ENCODE measurements at places on chromosomes 6 and 20. TPM values are rescaled to one million over a fixed set of nuclear protein-coding genes. Genes with fewer than 3 reads are reported as not detected.

DNA sequence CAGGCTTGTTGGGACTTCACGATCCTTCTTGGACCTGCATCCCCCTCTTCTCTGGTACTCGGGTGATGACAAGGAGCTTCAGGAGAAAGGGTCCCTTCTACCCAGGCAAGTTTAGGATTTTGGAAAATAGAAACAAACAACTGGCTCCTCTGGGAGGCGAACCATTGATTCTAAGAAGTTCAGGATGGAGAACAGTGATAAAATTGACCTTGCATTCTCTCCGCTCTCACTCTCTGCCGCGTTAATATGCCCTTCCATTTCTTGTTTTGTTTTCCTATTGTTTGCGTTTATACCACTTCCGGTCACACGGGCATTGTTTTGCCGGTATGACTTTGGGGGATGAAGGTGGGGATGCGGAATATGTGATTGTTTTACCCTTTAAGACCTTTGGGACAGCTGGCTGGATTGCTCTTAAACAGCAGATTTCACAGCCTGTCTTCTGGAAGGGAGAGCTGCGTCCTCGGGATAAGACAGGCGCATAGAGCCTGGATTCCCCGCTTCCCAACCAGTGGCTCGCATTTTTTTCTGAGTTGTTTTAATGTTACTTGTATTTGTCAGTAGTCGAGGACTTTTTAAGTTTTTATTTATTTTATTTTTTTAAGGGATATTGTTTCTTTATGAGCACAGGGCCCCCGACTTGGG lies 144.3 kb upstream of the ZNF184 start:
- no peaks in the 10 kb centered on the region for H3K36me3 ChIP-seq
- no peak overlapping the region for H3K27ac ChIP-seq
- H3K4me1 ChIP-seq: no peaks in the 10 kb centered on the region

DNA sequence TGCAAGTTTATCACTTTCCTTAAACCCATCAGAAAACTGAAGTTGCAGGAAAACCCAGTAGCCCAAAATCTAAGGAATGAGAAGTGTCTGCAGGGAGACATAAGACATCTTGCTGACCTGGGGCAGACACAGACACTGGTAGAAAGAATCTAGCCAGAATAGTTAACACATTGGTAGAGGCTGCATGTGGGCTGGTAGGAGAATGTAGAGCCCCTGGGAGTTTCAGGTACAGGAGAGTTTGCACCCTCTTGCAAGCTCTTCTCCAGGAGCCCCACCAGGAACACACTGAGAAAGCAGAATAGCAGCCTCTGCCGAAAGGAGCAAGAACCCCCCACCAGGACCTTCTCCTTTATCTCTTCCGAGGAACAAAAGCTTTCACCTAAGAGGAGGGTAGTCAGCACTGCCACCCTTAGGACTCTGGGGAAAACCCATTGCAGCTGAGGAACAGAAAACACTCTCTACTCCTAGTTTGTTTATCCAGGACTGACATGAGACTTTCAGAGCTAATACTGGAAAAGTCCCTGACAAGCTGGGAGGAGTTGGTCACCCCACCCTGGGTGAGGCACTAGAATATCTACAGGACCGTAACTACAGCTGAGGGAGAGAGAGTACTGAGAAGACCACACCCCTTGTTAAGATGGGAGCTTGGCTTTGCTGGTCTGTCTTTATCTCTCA lies 10.5 kb upstream of the OGFRL1 start:
- no peaks in the 10 kb centered on the region for H3K4me1 ChIP-seq
- H3K27ac ChIP-seq: no peak overlapping the region
- no peaks in the 10 kb centered on the region for H3K36me3 ChIP-seq
- no peak overlapping the region for H3K4me3 ChIP-seq
- no peak for DNase-seq

ADGRF5 gene
- 5.5 TPM for polyA plus RNA-seq

COMMD7 gene
- polyA plus RNA-seq: 24.2 TPM

GRCh38 chr6:153099636-153100035 lies 31.4 kb downstream of the RGS17 start:
- no peaks in the 10 kb centered on the region for H3K4me1 ChIP-seq
- no peaks in the 10 kb centered on the region for H3K36me3 ChIP-seq
- no peak for DNase-seq
- no peak overlapping the region for H3K4me3 ChIP-seq

GRCh38 chr6:43271103-43271815 lies 26.8 kb upstream of the SLC22A7 start:
- H3K4me1 ChIP-seq: peaks cover 16% of the 10 kb centered on the region
- no peaks in the 10 kb centered on the region for H3K27me3 ChIP-seq
- no peak overlapping the region for H3K4me3 ChIP-seq
- H3K36me3 ChIP-seq: no peaks in the 10 kb centered on the region

DNA sequence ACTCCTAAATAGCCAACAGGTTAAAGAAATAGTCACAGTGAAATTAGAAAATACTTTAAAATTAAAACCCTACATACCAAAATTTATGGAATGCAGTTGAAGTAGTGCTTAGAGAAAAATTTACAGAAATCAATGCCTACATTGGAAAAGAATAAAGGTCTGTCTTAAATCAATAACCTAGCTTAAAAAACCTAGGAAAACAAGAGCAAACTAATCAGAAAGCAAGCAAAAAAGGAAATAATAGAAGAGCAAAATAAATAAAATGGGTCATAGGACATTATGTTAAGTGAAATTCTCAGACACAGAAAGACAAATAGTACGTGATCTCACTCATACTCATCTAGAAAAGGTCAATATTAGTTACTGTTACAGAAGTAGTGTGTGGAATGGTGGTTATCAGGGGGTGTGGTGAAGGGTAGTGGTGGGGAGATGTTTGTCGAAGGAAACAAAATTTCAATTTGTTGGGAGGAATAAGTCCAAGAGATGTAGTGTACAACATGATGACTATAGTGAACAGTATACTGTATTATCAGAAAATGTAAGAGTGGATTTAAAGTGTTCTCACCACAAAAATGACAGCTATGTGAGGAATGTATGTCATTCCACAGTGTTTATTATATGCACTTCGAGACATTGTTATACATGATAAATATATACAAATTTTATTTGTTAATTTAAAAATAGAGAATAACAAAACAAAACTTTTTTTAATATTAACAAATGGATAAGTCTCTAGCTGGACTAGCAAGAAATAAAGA lies 423.6 kb downstream of the CDH26 start:
- H3K36me3 ChIP-seq: no peaks in the 10 kb centered on the region
- H3K4me1 ChIP-seq: no peaks in the 10 kb centered on the region
- no peaks in the 10 kb centered on the region for H3K27me3 ChIP-seq
- no peak overlapping the region for H3K27ac ChIP-seq
- DNase-seq: no peak
- H3K4me3 ChIP-seq: no peak overlapping the region

SOX4 gene
- 4.6 TPM for polyA plus RNA-seq

RWDD2A gene
- polyA plus RNA-seq: 1.4 TPM

- no peaks in the 10 kb centered on the region for H3K4me1 ChIP-seq
- H3K36me3 ChIP-seq: no peaks in the 10 kb centered on the region
- no peaks in the 10 kb centered on the region for H3K27me3 ChIP-seq
- H3K27ac ChIP-seq: no peak overlapping the region
Measured at GRCh38 chr6:118344014-118344670, 204.0 kb upstream of the PLN start.

GRCh38 chr20:61644378-61645076 lies 392.5 kb downstream of the CDH4 start:
- DNase-seq: no peak
- H3K4me1 ChIP-seq: no peaks in the 10 kb centered on the region
- H3K36me3 ChIP-seq: no peaks in the 10 kb centered on the region

CALHM6 gene
- polyA plus RNA-seq: 2.7 TPM

DNA sequence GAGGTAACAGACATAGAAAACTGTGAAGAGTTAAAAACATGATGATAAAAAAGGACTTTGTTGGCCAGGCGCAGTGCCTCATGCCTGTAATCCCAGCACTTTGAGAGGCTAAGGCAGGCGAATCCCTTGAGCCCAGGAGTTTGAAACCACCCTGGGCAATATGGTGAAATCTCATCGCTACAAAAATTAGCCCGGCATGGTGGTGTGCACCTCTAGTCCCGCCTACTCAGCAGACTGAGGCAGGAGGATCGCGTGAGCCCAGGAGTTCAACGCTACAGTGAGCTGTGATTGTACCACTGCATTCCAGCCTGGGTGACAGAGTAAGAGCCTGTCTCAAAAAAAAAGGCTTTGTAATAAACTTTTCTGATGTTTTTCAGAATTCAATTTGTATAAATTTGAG lies 60.1 kb downstream of the GFOD1 start:
- DNase-seq: no peak
- peaks cover 14% of the 10 kb centered on the region for H3K4me1 ChIP-seq
- no peaks in the 10 kb centered on the region for H3K36me3 ChIP-seq
- H3K4me3 ChIP-seq: no peak overlapping the region
- H3K27me3 ChIP-seq: no peaks in the 10 kb centered on the region

IL17A gene
- polyA plus RNA-seq: 0.03 TPM

DNA sequence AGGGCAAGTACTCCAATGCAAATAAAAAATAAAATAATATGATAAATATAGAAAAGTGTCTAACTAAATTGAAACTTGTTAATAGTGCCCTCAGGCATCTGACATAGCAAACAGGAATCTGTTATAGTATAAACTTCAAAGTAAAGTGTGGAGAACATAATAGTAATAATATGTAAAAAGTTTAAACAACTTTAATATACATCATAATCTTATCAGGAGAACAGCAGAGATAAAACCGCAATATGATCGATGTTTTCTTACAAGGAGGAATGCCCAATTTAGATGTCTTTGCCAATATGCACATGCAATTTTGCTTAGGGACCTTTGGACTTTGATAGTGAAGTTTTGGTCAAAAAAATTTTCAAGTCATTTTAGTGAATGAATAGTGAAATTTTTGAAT lies 514.8 kb upstream of the IMPG1 start:
- H3K4me1 ChIP-seq: no peaks in the 10 kb centered on the region
- no peak overlapping the region for H3K27ac ChIP-seq

DNA sequence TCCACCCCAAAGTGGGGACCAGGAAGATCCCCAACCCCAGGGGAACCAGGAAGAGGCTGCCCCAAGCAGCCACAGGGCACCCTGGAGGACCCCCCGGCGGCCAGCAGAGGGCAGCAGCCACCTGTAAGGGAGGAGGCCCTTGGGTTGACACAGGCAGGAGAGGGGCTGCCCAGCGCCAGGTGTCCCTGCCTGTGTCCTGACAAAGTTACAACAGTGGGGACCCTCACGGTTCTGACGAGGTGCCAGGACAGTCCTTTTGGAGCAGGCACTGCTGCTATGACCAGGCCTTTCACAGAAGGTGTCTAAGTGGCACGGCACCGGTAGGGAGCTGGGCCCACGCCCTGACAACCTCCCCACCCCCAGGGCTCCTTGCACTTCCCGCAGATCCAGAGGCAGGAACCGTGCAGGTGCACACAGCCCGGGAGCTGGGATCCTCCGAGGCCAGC lies 176.7 kb downstream of the BMP7 start:
- H3K27ac ChIP-seq: no peak overlapping the region
- no peaks in the 10 kb centered on the region for H3K36me3 ChIP-seq
- peak; percentile 48 for DNase-seq
- no peak overlapping the region for H3K4me3 ChIP-seq
- H3K27me3 ChIP-seq: no peaks in the 10 kb centered on the region

SUMO4 gene
- not detected for polyA plus RNA-seq

HLA-DQA2 gene
- not detected for polyA plus RNA-seq

DNA sequence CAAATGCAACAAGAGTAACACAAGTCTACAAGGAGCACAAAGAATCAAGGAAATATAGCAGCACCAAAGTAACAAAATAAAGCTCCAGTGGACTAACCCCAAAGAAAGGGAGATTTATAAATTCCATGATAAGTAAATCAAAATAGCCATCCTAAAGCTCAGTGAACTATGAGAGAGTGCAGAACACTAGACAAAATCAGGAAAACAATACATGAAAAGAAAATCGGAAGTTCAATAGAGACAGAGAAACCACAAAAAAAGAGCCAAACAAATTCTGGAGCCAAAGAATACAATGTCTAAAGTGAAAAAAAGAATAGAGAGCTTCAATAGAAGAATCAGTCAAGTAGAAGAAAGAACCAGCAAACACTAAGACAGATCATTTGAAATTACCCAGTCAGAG lies 247.3 kb upstream of the TENT5A start:
- no peak overlapping the region for H3K27ac ChIP-seq
- H3K36me3 ChIP-seq: no peaks in the 10 kb centered on the region
- H3K4me3 ChIP-seq: no peak overlapping the region
- no peaks in the 10 kb centered on the region for H3K27me3 ChIP-seq

GRCh38 chr6:39302669-39303424 lies 11.4 kb downstream of the KCNK17 start:
- peaks cover 3% of the 10 kb centered on the region for H3K4me1 ChIP-seq
- H3K27ac ChIP-seq: no peak overlapping the region
- H3K36me3 ChIP-seq: no peaks in the 10 kb centered on the region
- no peaks in the 10 kb centered on the region for H3K27me3 ChIP-seq
- DNase-seq: peak; percentile 90

DNA sequence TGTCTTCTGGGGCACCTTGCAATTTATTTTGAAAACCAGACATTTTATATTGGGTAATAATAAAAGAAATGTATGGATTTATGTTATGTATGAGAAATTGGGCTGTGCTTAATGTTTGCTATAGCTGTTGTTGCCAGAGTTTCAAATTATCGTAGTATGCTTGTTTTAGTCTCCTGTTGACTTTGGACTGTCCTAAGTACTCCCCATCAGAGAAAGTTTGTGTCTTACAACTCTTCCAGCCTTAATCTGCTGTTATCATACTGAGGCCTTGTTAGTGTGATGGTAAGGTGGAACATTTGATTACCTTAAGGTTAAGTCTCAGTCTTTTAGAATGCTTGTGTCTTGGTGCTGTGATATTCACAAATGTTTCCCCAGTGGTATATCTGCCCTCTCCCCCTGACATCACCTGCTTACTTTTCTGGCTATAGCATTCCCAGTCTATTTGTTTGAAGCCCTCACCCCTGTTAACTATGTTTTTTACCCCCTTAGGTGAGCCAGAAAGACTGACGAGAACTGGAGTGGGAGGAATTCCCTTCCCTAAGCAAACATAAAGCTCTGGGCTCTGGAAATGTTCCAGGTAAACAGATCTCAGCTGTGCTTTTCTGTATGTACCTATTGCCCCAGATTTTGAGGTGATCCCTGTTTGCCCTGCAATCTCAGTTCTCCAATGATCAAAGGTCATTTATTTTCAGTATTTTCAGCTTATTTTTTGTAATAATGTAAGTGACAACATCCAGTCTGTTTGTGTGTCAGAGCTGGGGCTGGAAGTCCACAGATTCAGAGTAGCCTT lies 581.1 kb upstream of the CITED2 start:
- no peak for DNase-seq
- no peak overlapping the region for H3K27ac ChIP-seq
- H3K27me3 ChIP-seq: no peaks in the 10 kb centered on the region
- H3K36me3 ChIP-seq: no peaks in the 10 kb centered on the region
- H3K4me1 ChIP-seq: no peaks in the 10 kb centered on the region

SULF2 gene
- polyA plus RNA-seq: 31.7 TPM

- no peak overlapping the region for H3K4me3 ChIP-seq
- DNase-seq: peak; percentile 57
- no peaks in the 10 kb centered on the region for H3K36me3 ChIP-seq
- no peak overlapping the region for H3K27ac ChIP-seq
- H3K4me1 ChIP-seq: no peaks in the 10 kb centered on the region
- no peaks in the 10 kb centered on the region for H3K27me3 ChIP-seq
Measured at GRCh38 chr6:12637960-12638641, 78.5 kb upstream of the PHACTR1 start.

GRCh38 chr20:49704932-49705336 lies 8.7 kb downstream of the B4GALT5 start:
- no peak overlapping the region for H3K4me3 ChIP-seq
- peaks cover 12% of the 10 kb centered on the region for H3K4me1 ChIP-seq
- H3K27ac ChIP-seq: no peak overlapping the region
- no peak for DNase-seq
- H3K36me3 ChIP-seq: peaks cover 13% of the 10 kb centered on the region
- H3K27me3 ChIP-seq: no peaks in the 10 kb centered on the region

GRCh38 chr6:158634695-158635426 lies 9.7 kb downstream of the DYNLT1 start:
- no peak overlapping the region for H3K4me3 ChIP-seq
- no peaks in the 10 kb centered on the region for H3K4me1 ChIP-seq
- no peaks in the 10 kb centered on the region for H3K27me3 ChIP-seq
- DNase-seq: no peak
- peaks cover 5% of the 10 kb centered on the region for H3K36me3 ChIP-seq
- no peak overlapping the region for H3K27ac ChIP-seq
